ENCODE measurements at places on chromosomes 5 and 9.

DNA sequence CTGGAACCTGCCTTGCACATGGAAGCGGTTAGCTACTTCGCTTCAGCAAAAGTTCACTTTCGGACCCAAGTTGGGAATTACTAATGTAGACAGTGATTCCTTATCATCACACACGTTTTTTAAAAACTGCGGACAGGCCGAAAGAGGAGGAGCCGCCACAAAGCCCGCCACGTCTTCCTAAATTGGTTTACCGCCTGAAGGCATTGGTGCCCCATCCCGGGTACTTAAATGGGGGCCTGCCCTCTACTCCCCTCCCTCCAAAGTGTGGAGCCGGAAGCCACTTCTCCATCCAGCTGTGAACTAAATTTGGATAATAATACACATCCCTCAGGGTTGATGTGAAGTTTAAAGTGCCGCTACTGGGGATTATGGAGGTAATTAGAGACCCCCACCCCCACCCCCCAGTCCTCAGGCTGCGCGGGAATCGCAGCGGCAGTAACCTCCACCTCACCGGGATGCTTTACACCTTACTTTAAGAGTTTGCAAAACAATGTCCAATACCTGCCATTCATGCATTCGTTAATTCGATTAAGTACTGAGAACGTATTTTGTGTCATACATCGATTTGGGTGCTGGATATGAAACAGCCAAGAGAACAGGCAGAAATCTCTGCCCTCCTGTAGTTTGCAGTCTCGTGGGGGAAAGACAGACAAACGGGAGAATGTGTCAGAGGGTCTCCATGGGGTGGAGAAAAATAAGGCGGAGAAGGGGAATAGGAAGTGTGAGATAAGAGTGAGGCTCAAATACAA is 937 bp upstream of the MACROH2A1 start:
- DNase-seq, result no peak

DNA sequence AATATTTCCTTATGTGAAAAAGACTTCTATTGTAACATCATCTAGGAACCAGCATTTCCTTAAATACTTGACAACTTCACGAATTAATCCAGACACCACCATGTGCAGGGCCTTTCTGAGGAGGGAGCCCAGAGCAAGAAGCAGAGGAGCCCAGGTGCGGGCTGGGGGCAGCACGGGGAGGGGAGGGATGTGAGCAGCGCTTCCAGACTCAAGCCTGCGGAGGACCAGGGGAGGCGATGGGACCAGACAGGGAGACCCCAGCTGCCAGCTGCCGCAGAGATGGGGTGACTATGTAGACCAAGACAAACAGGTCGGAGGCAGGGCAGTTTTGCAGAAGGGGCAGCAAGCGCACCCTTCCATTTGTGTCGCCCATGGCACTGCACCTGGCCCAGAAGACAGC is 596.1 kb downstream of the IRX1 start:
- DNase-seq, result no peak

DNA sequence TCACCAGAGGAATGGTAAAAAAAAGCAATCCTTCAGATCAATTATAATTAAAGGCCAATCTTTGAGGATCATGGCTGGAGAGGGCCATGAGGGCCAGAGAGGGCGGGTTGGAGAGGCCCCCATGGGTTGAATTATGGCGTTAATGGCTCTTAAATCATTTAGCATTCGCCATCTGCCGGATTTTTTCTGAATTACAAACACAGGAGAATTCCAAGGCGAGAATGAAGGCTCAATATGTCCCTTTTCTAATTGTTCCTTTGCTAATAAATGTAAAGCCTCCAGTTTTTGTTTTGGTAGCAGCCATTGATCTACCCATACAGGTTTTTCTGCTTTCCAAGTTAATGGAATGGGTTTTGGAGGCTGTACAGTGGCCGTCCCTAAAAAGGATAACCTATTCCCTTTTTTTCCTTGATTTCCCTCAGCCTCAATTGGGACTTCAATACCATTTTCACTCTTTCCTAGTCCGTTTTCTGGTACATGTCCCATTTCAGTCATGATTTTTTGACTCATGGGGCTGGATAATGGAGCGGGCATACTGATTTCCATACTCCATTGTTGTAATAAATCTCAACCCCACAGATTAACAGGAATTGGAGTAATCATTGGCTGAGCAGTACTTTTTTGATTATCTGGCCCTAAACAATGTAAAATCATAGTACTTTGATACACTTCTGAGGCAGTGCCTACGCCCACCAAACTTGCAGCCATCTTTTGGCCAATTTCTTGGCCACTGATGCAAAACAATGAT is 6.7 kb upstream of the TMEM141 start:
- DNase-seq, result no peak

- DNase-seq, result no peak
These were observed 56.6 kb downstream of the RCL1 start for GRCh38 chr9:4849369-4849768.

- DNase-seq, result no peak
These were observed 35.7 kb upstream of the RPL26L1 start for GRCh38 chr5:172923539-172923938.

GRCh38 chr9:115118879-115119218 is 892 bp upstream of the TNC start:
- no peak for DNase-seq

DNA sequence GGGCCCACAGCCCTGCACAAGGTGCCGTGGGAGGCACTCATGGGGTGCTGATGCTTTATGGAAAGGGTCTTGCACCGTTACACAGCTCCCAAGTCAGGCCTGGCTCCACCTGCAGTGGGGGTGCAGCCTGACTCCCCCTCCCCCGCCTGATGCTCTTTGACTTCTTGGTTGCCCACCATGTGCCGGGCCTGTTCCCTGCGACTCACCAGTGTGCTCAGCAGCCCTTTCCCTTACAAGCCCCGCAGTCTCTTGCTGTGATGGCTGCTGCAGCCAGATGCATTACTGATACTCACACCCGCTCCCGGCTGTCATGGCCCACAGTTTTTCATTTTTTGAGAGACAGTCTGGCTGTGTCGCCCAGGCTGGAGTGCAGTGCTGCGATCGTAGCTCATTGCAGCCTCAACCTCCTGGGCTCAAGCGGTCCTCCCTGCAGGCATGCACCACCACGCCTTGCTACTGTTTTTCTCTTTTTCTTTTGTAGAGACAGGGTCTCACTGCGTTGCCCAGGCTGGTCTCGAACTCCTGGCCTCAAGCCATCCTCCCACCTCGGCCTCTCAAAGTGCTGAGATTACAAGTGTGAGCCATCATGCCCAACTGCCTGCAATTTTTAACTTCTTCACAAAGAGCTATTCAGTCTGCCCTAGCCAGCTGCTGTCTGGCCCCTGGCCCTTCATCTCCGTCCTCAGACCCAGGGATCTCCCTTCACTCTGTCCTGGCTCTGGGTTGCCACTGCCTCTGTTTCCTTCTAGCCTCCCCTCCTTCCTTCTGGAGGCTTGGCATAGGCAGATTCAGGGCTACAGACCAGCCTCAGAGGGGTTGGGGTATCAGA is 109.5 kb downstream of the RXRA start:
- DNase-seq, result no peak

GRCh38 chr9:4299005-4299795 is 668 bp downstream of the GLIS3 start:
- no peak for DNase-seq

- no peak for DNase-seq
These were observed 93.1 kb downstream of the CDK5RAP2 start for GRCh38 chr9:120486835-120487234.

DNA sequence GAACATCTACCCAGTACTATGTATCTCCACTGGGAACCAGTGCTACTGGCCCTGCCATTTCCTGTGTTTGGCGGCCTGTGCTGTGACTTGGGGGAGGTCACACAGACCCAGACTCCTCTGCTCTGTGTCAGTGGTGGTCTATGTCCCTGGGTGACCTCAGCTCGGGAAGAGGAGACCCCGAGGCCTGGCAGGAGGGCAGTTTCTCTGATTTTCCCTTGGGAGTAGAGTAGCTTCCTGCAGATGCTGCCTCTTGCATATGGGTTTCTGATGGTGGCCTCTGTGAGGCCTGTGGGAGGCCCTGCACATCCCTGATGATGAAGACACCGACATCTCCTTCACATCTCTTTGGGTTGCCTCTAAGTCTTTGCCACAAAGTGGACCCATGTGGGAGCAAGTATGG is 13.0 kb upstream of the SMIM32 start:
- DNase-seq, result no peak

DNA sequence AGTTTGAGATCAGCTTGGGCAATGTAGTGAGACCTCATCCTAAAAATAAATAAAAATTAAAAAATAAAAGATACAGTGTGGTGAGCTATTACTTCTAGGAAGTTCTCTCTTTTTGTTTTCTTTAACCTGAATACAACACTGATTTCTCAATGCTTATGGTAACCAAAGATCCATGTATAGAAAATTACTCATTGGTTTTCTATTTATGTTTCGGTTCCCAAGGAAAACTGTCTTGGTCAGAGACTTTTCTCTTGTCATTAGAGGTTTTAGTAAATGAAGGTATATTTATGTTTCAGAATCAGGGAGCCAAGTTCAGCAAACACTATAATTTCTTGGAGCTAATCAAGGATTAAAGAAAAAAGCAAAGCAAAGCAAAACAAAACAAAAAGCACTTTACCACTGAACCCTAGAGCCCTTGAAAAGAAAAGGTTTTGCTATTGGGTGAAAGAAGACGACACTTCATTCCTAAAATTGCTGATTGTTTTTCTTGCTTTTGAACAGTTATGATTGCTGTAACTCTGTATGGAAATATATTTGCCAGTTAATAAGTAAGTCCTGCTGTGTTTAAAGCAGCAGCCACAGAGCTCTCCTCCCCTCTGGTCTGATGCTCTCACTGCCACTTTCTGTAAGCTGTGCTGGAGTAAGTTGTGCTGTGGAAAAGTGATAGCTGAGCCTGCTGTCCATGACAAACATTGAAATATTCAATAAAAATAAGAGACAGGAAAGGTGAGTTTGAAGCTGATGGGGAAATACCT is 298.2 kb downstream of the CD180 start:
- no peak for DNase-seq

DNA sequence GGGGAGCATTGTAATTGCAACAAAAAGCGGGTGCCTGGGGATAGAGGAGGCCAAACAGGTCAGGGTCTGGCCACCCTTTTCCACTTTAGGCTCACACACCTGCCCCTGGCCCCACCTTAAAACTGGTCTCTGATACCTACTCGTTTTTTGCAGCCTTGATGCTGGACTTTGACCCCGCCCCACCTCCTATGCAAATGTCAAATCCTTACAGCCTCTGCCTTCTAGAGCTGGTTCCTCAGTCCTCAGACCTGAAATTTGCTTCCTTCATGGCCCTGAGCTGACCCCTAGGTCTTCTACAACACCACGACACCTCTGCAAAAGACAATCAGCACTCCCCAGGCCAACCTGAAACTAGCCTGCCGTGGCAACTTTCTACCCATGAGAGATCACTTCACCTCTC is 37.7 kb downstream of the SMIM23 start:
- no peak for DNase-seq

DNA sequence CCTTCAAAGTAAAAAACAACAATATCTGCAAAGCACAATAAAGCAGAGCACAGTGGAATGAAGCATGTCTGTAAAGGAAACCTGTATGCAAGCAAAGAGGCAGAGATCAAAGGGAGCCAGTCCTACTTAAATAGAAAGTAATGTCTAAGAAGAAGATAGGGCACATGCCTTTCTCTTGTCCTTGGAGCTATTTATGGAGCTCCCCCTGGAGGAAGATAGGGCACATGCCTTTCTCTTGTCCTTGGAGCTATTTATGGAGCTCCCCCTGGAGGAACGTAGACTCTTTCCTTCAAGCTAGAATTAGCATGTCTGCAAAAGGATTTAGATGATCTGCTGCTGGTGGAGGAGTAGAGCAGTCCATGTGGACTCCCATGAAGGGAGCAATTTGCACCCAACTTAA is 168.1 kb upstream of the RASEF start:
- DNase-seq, result no peak

- no peak for DNase-seq
These were observed 4.9 kb downstream of the NADK2 start for GRCh38 chr5:36236801-36237200.

- DNase-seq, result no peak
These were observed 4.5 kb upstream of the CARD19 start for GRCh38 chr9:93091453-93092081.

DNA sequence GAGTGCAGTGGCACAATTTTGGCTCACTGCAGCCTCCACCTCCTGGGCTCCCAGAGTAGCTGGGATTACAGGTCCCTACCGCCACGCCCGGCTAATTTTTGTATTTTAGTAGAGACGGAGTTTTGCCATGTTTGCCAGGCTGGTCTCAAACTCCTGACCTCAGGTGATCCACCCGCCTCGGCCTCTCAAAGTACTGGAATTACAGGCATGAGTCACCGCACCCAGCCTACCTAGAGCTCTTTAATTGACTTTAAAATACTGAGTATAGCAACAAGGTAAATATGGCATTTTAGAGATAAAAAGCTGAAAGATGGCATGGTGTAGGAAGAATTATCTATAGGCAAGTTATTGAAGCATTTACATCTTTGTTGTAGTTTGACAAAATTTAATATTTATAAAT is 21.0 kb downstream of the APC start:
- no peak for DNase-seq

- no peak for DNase-seq
These were observed 44.8 kb downstream of the CTSL start for GRCh38 chr9:87770616-87771315.

DNA sequence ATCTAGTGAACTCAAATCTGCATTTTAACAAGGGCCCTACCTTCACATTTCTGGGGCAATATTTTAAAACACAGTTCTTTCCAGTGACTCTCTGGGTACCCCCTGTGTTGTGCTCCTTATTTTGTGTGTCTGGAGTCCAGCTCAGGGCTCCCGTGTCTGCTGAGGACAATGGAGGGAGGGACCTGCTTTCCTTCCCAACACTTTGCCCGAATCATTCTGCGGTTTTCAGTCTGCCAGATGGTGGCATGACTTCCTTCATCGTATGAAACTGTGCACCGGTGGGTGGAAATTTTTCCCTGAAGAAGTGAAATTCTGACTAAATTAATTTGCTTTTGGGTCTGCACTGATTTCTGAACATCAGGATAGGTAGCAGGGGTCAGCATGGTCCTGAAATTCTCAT is 153.6 kb upstream of the CD180 start:
- DNase-seq, result no peak

DNA sequence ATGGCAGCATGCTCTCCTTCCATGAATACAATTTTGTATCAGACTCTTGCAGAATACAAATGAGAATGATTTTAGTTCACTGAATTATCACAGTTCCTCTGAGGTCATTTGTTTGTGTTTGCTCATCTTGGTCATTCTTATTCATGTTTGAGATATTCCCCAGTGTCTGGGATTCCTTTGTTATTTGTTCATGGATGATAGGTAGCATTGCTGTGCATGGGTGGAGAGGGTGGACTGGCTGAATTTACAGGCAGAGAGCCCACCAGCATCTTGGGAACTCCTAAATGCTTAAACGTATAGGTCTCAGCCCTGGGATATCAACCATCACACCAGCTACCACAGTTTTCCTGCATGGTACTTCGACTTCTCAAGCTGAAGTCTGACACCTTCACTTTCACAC is 459.8 kb downstream of the CCDC171 start:
- DNase-seq, result no peak

GRCh38 chr5:98461485-98461884 is 312.0 kb upstream of the RGMB start:
- no peak for DNase-seq
